Type B pancreatic cell (in vitro differentiated cells): ENCODE measurements at places on chromosomes 5 and 9. TPM values are rescaled to one million over a fixed set of nuclear protein-coding genes. Genes with fewer than 3 reads are reported as not detected.

DNA sequence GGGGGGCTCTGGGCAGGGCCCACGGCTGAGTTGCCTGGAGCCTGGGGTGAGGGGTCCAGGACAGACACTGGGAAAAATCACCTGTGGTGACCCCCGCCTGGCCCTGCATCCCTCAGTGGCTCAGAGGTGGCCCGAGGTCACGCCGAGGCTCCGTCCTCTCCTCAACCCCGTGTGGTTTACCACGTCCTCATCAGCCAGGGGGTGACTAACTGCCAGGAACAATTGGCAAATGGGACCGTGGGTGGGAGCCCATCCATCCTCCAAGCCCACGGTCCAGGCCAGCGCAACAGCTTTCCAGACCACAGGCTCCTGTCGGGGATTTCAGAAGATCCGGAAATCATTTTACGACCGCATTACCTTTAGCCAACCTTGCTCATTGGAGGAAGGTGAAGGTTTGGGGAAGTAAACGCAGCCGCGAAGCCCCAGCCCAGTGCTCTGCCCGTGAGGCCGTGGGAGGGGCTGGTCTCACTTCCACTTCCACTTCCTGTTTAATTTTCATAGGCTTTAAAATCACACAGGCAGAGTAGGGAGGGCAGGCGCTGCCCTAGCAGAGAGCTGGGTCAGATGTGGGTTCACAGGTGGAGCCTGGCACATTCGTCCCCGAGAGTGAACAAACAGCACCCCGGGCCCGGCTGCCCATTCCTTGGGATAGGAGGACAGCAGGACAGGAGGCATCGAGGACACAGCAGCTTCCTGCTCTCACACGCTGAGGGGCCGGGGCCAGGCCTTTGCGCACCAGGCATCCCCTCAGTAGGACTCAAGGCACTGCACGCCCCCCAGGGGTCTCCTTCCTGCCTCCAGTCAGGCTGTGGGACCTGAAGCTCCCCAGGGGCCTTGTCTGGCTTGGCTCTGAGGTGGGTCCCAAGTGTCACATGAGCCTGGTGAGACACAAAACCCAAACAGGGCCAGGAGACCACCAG is 19.8 kb upstream of the SLC9A3 start:
- H3K27ac ChIP-seq: no peak overlapping the region
- H3K27me3 ChIP-seq: peaks cover 15% of the 10 kb centered on the region
- H3K4me3 ChIP-seq: no peak overlapping the region
- DNase-seq: no peak

- no peaks in the 10 kb centered on the region for H3K27me3 ChIP-seq
- H3K4me3 ChIP-seq: no peak overlapping the region
- H3K36me3 ChIP-seq: no peaks in the 10 kb centered on the region
- peaks cover 10% of the 10 kb centered on the region for H3K4me1 ChIP-seq
- no peak overlapping the region for H3K27ac ChIP-seq
- no peak for DNase-seq
Observed at GRCh38 chr5:146082798-146083197, 22.6 kb downstream of the PLAC8L1 start.

GRCh38 chr9:137222190-137223077 is at the start of gene RNF208:
RNF208 (minus strand) TSS chr9:137222240; CDS start chr9:137221212, 1,028 bp downstream.
- H3K27ac ChIP-seq: peak within 1 kb of the TSS; percentile 81
- DNase-seq: no peak
- H3K36me3 ChIP-seq: no peaks in the 10 kb centered on the region
- peaks cover 1% of the 10 kb centered on the region for H3K4me1 ChIP-seq
- H3K27me3 ChIP-seq: peaks cover under 1% of the 10 kb centered on the region
- peak within 1 kb of the TSS; percentile 86 for H3K4me3 ChIP-seq

- no peaks in the 10 kb centered on the region for H3K36me3 ChIP-seq
- H3K27ac ChIP-seq: no peak overlapping the region
- H3K4me1 ChIP-seq: no peaks in the 10 kb centered on the region
Observed at GRCh38 chr5:152118676-152119470, 194.2 kb upstream of the GLRA1 start.

DNA sequence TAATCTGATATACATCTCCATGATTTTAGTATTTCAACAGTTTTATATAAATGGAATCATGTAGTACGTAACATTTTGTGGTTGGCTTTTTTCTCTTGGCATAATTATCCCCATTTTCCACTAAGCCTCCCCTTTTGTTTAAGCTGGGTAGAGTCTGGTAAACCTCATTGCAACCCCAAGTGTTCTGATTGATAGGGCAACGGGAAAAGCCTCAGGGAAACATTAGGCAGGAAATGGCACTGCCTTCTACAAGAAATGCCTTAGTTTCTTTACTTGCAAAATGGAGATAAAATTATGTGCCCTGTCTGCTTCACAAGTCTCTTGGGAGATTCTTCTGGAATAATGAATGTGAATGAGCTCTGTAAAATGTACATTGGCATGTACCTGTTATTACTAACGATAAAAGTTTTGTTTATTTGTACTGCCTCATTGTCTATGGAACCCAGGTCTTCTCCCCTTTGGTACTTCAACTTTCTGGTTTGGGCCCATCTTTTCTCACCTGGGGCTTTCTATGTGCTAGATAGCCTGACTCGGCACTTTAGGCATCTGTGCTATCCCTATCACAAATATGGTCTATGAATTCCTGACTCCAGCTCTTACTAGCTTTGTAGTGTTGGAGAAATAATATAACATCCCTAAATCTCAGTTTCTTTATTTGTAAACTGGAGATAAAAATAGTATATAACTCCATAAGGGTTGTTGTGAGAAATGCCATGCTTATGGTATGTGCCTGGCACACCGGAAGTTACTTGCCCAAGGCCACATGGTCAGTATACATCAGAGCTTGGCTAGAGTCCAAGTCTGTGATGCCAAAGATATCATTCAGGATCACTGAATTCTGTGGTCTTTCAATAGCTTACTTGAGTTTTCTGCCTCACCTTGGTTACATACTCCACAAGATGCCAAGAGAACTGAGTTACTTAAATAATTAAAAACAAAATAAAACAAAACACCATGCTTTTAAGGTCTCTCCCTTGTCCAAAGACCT is 48.2 kb upstream of the ZNF169 start:
- peaks cover 4% of the 10 kb centered on the region for H3K4me1 ChIP-seq
- H3K27me3 ChIP-seq: peaks cover 4% of the 10 kb centered on the region
- no peak overlapping the region for H3K27ac ChIP-seq
- H3K36me3 ChIP-seq: no peaks in the 10 kb centered on the region
- no peak for DNase-seq
- H3K4me3 ChIP-seq: no peak overlapping the region

GRCh38 chr9:135129137-135129695 is 41.7 kb downstream of the OLFM1 start:
- peaks cover 46% of the 10 kb centered on the region for H3K27me3 ChIP-seq
- no peak for DNase-seq
- no peak overlapping the region for H3K27ac ChIP-seq
- H3K36me3 ChIP-seq: no peaks in the 10 kb centered on the region
- peaks cover 8% of the 10 kb centered on the region for H3K4me1 ChIP-seq
- H3K4me3 ChIP-seq: no peak overlapping the region

DNA sequence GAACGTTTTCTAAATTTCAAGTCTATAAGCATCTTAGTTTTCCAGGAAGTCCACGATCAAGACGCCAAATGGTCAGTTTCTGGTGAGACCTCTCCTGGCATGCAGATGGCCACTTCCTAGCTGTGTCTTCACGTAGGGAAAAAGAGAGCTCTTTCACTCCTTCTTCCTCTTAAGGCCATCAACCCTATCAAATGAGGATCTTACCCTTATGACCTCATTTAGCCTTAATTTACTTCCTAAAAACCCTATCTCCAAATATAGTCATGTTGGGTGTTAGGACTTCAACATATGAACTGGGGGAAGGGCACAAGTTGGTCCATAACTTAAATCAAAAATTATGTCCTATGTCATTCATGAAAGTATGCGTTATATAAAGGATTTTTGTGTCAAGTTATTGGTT is 229.5 kb downstream of the ARL15 start:
- H3K27ac ChIP-seq: no peak overlapping the region
- no peak for DNase-seq
- H3K4me3 ChIP-seq: no peak overlapping the region
- H3K27me3 ChIP-seq: no peaks in the 10 kb centered on the region

GRCh38 chr5:318931-319601 is 2.4 kb upstream of the AHRR start:
- H3K36me3 ChIP-seq: peaks cover 4% of the 10 kb centered on the region
- H3K4me1 ChIP-seq: no peaks in the 10 kb centered on the region
- no peak overlapping the region for H3K27ac ChIP-seq
- H3K4me3 ChIP-seq: peak overlapping the region; percentile 22
- no peak for DNase-seq
- H3K27me3 ChIP-seq: peaks cover 33% of the 10 kb centered on the region

- peaks cover 10% of the 10 kb centered on the region for H3K36me3 ChIP-seq
- H3K4me3 ChIP-seq: peak overlapping the region; percentile 91
- peak; percentile 93 for DNase-seq
- no peaks in the 10 kb centered on the region for H3K27me3 ChIP-seq
Observed at GRCh38 chr5:128082551-128083032, 974 bp upstream of the SLC12A2 start.

DNA sequence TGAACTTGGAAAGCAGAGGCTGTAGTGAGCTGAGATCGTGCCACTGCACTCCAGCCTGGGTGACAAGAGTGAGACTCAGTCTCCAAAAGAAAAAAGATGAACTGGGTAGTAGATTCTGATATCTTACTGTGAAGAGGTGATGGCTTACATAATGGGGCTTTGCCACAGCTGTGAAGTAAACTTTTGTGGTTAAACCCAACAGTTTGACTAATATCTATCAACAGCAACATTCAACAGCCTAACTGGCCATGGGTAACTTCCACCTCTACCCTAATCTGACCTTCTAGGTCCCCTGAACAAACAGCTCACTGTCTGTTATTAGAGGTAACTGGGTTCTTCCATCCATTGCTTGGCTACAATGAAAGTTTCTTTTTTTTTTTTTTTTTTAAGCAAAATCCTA is 52.1 kb downstream of the TLE1 start:
- peaks cover 32% of the 10 kb centered on the region for H3K36me3 ChIP-seq
- DNase-seq: no peak
- H3K27me3 ChIP-seq: no peaks in the 10 kb centered on the region
- no peak overlapping the region for H3K27ac ChIP-seq

- no peak overlapping the region for H3K27ac ChIP-seq
- no peaks in the 10 kb centered on the region for H3K27me3 ChIP-seq
- H3K36me3 ChIP-seq: no peaks in the 10 kb centered on the region
- H3K4me3 ChIP-seq: no peak overlapping the region
- no peaks in the 10 kb centered on the region for H3K4me1 ChIP-seq
Observed at GRCh38 chr5:37954561-37954960, 114.7 kb upstream of the GDNF start.

DNA sequence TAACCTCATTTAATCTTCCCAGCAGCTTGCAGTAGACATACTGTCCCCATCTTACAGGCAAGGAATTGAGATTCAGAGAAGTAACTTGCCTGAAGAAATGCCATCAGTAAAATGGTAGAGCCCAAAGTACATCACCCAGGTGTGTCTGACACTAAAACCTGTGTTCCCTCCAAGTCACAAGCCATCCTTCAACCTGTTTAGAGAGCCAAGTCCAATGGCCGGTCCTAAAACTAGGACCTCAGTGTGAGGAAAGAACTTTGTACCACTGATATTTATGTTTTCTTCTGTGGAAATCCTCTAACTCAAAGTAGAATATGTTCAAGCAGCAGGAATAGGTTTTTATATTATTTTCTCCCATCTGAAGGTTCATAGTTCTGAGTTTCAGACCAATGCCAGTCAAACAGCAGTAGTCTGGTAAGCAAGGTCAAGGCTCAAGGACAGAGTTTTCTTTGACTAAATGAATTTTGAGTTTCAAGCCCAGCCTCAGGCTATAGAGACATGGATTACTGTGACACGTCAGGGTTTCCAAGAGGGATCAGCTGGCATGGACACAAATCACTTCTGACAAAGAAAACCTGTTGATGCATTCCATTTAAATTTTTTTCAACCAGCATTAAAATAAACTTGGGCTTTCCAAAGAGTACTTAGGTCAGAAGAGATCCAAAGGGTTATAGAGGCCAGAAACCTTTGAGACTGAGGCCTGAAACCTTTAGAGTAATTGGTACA is 80.9 kb upstream of the PLPP6 start:
- DNase-seq: no peak
- H3K36me3 ChIP-seq: peaks cover 9% of the 10 kb centered on the region
- no peaks in the 10 kb centered on the region for H3K4me1 ChIP-seq
- no peak overlapping the region for H3K27ac ChIP-seq
- H3K27me3 ChIP-seq: no peaks in the 10 kb centered on the region

DNA sequence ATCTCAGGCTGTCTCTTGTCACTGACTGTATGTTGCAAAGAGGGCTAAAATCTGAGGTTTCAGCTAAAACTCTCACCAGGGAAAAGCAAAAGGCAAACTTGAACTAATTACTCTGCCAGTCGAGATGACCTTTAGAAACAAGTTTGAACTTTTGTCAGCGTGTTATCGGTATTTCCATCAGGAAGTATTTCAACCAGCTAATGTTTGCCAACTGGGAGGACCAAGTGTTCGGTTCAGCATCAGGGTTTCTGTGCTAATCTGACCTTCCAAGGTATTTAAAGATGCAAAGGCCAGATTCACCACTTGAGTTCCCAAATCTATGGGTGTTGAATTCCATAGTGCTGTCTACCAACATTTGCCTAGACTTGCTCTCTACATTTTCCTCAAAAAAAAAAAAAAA is 230.5 kb downstream of the SLIT3 start:
- H3K4me1 ChIP-seq: peaks cover 46% of the 10 kb centered on the region
- peaks cover 7% of the 10 kb centered on the region for H3K27me3 ChIP-seq
- DNase-seq: no peak
- H3K27ac ChIP-seq: no peak overlapping the region

DNA sequence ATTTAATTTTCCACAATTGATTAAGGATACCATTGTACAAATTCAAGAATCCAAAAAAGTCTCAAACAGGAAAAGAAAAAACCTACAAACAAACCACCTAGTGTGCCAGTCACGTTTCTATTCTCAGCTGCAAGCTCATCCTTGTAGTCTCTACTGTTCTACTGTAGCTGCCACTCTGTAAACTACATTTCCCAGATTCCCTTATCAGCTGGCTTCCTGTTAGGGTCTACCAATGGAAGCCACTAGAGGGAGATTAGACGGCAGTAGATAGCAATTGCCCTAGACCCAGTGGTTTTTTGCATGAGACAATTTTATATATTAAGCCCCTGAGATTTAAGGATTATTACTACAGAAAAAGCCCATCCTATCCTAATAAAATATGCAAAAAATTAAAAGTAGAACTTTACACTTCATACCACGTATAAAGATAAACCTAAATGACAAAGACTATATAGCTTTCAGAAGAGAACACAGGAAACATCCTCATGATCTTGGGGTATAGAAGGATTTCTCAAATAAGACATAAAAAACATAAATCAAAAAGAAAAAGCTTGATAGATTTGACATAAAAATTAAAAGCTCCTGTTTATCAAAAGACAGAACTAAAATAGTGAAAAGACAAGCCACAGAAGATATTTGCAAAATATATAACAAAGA is 37.4 kb downstream of the P4HA2 start:
- no peak overlapping the region for H3K27ac ChIP-seq
- H3K27me3 ChIP-seq: no peaks in the 10 kb centered on the region
- H3K4me1 ChIP-seq: peaks cover 4% of the 10 kb centered on the region
- DNase-seq: no peak

Gene TAF11L8
- not detected in 2 replicates for total RNA-seq

Gene FGF18
- total RNA-seq: 1.7 and 3.2 TPM in 2 replicates

Gene ZFP62
- total RNA-seq: 45.6 and 49.8 TPM in 2 replicates

Gene PRELID1
- 126 and 163 TPM in 2 replicates for total RNA-seq

Gene PRELID2
- total RNA-seq: 15.5 and 19.6 TPM in 2 replicates

Gene RUFY1
- 41.2 and 51.6 TPM in 2 replicates for total RNA-seq
